Endothelial cell (in vitro differentiated cells): ENCODE measurements at places on chromosomes 12 and 14. TPM values are rescaled to one million over a fixed set of nuclear protein-coding genes. Genes with fewer than 3 reads are reported as not detected.

Gene LAG3
- 7.6 TPM for total RNA-seq

Gene HOXC6
- total RNA-seq: 0.21 TPM

Gene RPL6
- total RNA-seq: 1,436 TPM

Gene TMCC3
- total RNA-seq: 48.1 TPM

Gene TAS2R50
- 1.2 TPM for total RNA-seq

Gene HEBP1
- total RNA-seq: 83.3 TPM

Gene GPRC5D
- total RNA-seq: not detected

Gene PTPN6
- 22.1 TPM for total RNA-seq

Gene SNRPF
- total RNA-seq: 28.3 TPM

Gene VSIG10
- total RNA-seq: 65.0 TPM

Gene ZDHHC22
- 12.0 TPM for total RNA-seq

Gene CACNA1C
- 11.1 TPM for total RNA-seq

Gene C12orf50
- not detected for total RNA-seq

Gene EML5
- total RNA-seq: 0.13 TPM

Gene IFNG-AS1
- total RNA-seq: not detected

Gene COL2A1
- total RNA-seq: 1.9 TPM

Gene SERPINA9
- not detected for total RNA-seq

Gene PGAM5
- 43.9 TPM for total RNA-seq

Gene FAM222A
- total RNA-seq: 14.2 TPM

Gene GOLT1B
- total RNA-seq: 32.4 TPM

Gene SRRM4
- 3.6 TPM for total RNA-seq

Gene ITGB7
- total RNA-seq: 0.56 TPM

Gene KCNK13
- 0.10 TPM for total RNA-seq

Gene FAIM2
- not detected for total RNA-seq

Gene ADAM21
- not detected for total RNA-seq

Gene MYRFL
- 0.69 TPM for total RNA-seq

Gene SERPINA3
- not detected for total RNA-seq

Gene ANHX
- not detected for total RNA-seq

Gene ZNF385A
- 15.6 TPM for total RNA-seq

Gene PPFIA2
- not detected for total RNA-seq

Gene FGF6
- total RNA-seq: not detected

Gene MUCL1
- total RNA-seq: 15.4 TPM

Gene OR6C2
- total RNA-seq: not detected

Gene KLHDC1
- 1.6 TPM for total RNA-seq

Gene HOTAIR
- total RNA-seq: 1.4 TPM

Gene LRRC10
- total RNA-seq: not detected

Gene OR6J1
- not detected for total RNA-seq
